ENCODE measurements at places on chromosomes 7 and 10.

GRCh38 chr7:95511716-95512260, 26.0 kb downstream of the ASB4 start:
- peak; percentile 73 for DNase-seq

DNA sequence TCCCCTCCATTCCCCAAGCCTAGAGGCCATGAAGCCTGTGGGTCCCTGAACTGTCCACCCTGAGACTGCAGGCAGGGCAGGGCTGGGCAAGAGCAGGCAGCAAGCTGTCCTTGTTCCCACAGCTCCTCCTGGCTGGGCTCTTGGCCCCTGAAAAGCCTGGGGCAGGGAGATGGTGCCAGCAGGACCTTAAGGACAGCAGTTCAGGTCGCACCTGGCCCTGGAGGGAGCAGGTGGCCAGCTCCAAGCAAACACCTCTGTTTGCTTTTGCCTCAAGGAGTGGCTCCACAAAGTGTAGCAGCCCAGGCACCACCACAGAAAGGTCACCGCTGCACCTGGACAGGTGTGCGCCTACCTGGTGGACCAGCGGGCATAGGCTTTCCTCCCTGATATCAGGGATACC, 5.2 kb downstream of the RET start:
- DNase-seq, result no peak

DNA sequence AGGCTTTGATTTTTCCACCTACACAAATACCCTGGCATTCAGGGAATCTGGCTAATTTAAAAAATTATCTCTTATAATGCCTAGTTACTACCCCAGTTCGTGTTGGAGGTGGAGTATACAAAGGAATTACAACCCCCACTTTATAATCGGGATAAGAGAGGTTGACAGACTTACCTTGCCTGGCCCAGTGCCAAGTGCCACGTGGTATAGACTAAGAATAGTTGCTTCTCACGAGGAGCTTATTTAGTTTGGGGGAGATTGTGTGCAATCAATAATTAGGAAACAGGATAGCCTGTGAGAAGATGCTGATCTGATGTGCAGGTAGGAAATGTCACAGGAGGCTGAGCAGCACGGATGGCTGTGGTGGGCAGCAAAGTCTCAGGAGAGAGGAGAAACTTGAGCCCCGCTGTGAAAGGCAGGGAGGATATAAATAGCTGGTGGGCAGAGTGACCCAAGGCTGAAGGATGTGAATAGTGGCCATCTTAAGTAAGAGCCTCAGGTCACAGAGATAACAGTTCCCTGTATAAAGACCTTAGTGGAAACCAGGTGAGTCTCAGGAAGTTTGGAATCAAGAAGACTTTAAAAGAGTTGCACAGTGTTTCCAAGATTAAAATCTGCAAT, 11.3 kb upstream of the ATXN7L1 start:
- DNase-seq, result no peak

GRCh38 chr7:29255199-29255878, 60.8 kb downstream of the CHN2 start:
- no peak for DNase-seq

DNA sequence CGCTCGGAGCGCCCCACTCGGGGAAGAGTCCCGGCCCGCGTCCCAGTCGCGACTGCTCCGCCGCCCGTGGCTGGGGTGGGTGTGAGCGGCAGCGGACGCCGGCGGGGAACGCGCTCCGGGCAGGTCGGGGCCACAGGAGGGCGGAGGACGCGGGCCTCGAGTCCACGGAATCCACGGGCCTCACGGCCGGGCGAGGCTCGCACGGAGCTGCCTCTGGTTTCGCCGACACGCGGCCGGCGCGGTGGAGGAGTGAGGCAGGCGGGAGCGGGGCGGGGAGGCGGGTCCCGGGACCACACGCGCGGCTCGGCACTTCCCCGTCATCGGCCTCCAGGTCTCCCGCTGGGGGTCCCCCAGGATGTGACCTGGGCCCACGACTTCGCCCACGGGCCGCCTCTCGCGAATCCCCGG, 533 bp upstream of the NKX6-2 start:
- no peak for DNase-seq

GRCh38 chr10:29642990-29643389, 8.2 kb upstream of the SVIL start:
- DNase-seq, result peak; percentile 73

GRCh38 chr7:34991938-34992840, 45.1 kb downstream of the DPY19L1 start:
- DNase-seq, result no peak

- DNase-seq, result no peak
Measured at GRCh38 chr7:111235709-111236108, 144.8 kb downstream of the LRRN3 start.

DNA sequence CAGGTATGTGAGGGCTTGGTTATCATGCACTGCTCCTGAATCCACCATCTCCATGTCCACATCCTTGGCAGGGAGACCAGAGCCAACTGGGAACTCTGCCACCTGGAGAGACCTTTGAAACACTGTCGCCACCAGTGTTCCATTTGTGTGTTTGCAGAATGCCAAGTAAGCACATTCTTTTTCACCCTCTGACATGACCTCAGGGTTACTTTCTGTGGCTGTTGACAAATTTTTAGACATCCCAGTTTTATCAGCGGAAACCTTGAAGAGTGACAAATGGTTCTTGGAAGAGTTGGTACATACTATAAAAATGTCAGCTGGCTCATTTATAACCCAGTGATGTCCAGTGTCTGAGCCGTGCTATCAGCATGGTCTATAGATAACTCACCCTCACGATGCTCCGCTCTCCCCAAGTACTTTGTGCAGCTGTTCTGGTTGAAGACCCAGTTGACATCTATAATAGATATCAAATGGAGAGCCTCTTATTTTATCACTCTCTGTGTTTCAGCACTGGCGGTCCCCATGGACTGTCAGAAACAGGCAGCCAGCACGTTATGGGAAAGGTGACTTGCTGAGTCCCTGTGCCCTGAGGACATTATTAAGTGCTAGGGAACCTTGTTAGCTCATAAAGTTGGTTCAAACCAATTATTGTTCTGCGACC, 563.1 kb upstream of the GALNT17 start:
- no peak for DNase-seq

DNA sequence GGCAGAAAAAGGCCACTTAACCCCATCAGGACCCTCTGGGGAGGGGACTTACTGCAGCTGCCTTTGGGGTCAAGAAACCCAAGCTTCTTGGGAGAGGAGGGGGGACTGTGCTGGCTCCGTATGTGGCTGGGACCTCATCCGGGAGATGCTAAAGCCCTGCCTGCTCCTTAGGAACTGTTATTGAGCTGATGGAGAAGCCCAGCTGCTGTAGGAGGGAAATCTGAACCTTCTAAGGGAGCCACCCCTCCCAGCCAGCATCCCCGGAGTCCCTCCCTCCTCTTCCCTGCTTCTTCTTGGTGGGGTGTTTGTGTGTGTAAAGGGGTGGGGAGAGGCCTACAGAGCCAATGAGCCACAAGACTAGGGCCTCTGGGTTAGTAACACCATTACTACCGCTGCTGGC, 8.2 kb downstream of the KCNIP2 start:
- DNase-seq, result no peak

All from tibial artery (tissue), 4 donors.